ENCODE measurements at places on chromosomes 2 and 18.
A peak's percentile ranks its signal among the peaks of the same experiment; 100 is the strongest.

GRCh38 chr2:20674974-20675679 is 8.2 kb downstream of the GDF7 start:
- DNase-seq, result peak; percentile 84

GRCh38 chr2:25922501-25922900 is 44.2 kb upstream of the ASXL2 start:
- no peak for DNase-seq

DNA sequence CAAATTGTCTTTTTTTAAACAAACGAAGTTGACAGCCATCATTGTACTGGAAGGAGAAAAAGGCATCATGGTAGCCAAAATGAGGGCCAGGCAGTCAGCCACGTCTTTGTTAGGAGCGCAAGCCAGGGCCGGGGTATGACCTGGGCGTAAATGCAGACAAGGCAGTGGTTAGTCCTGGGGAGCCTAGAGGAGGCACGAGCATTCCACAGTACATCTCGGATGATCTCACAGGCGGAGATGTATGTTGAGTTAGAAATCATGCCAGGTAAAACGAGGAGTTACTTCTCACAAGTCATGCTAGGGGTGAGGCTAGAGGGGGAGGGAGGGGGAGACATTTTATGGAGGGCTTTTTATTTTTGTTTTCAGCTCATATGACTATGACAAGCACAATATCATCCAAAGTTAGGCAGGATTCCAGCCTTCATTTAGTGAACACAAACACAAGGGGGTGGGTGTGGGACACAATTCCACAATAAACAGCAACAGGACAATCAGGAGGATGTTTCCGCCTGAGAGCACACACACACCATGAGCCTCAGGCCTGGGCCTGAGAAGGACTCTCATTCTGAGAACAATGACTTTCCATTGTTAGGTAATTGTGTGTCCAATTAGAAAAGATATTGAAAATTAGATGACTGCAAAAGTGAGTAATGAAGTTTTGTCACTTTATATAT is 64.4 kb upstream of the PGAP1 start:
- no peak for DNase-seq

- DNase-seq, result no peak
Measured at GRCh38 chr2:217250013-217250524, 390.2 kb upstream of the TNP1 start.

GRCh38 chr2:71930049-71930681 is 217.5 kb downstream of the CYP26B1 start:
- no peak for DNase-seq

DNA sequence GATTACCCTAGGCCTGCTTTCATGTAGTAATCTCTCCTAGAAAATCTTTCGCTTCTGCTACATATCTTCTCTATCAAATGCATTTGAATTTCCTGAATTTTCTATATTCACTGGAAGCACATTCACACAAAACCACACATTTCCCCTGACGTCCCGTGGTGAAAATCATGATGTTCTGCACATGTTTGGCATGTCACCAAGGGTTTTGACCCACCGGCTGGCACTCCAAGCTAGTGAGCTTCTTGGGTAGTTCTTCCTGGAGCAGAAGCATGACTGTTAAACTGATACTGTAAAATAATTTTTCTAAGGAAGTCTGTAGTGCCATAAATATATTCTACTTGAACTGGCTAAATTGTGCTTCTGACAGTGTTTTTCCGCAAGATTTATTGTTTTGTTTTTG is 510.1 kb upstream of the SLC8A1 start:
- no peak for DNase-seq

DNA sequence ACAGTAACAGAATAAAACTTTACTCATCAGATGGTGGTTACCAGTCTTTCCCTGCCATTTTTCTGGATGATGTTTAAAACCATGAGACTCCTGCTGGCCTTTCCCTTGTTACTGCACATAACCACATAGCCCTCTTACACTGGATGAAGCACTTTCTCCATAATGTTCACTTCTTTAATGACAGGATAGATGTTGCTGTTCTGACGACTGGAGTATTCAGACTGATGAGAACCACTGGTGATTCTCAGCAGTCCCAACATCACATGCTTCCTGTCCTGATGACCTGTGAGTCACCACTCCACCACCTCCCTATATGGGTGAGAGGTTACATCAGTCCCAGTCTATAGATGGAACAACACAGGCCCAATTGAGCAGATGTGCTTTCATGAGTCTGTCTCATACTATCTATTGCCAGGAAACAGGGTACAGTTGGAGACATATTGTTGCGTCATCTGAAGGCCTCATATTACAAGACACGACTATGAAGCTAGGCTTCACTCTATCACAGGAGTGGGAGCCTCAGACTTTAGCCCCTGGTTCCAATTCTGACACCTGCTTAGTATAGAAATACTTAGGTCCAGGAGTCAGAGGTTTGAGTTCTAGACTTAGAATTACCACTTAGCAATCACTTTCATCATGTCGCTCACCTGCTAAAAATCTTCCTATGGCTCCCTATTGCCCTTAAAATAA is 145.7 kb upstream of the KLF7 start:
- DNase-seq, result peak; percentile 95

- DNase-seq, result no peak
Measured at GRCh38 chr18:62070302-62070701, 116.6 kb downstream of the PIGN start.

- DNase-seq, result no peak
Measured at GRCh38 chr2:1758774-1759610, 14.7 kb upstream of the PXDN start.

DNA sequence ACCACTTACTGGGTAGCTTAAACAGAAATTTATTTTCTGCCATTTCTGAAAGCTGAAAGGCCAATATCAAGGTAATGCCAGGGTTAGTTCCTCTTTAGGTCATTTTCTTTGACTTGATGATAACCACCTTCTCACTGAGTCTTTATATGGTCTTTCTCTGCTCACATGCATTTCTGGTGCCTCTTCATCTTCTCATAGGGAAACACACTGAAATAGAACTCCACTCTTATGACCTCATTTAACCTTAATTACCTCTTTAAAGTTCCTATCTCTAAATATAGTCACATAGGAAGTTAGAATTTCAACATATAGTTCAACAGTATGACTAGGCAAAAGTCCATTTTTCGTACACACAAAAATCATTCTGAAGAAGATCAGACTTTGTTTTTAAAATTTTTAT is 616.8 kb upstream of the VRK2 start:
- DNase-seq, result no peak

- no peak for DNase-seq
Measured at GRCh38 chr2:85257359-85257969, 70.3 kb downstream of the TGOLN2 start.
